ENCODE measurements at places on chromosomes 7 and 10.

GRCh38 chr10:132331601-132332432 is at the start of gene LRRC27:
Gene LRRC27, plus strand, starts transcription at chr10:132332193. Its CDS starts 1,332 bp downstream, at chr10:132333525.
- DNase-seq = peak; percentile 98

DNA sequence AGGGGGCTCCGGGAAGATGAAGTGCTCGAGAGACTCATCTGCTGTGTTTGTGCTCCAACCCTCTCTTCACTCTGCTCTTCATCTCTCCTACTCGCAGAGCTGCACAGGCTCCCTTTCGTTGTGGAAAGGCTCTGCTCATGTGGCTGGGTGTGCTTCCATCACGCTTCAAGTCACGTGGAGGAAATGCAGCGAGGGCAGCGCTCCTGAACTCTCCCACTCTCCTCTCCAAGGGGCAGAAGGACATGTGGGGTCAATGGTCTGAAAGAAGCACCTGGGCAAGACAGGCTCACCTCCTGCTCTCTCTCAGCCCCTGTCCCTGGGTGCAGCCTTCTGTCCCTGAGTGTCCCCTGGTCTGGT is 72.6 kb downstream of the USP6NL start:
- no peak for DNase-seq

DNA sequence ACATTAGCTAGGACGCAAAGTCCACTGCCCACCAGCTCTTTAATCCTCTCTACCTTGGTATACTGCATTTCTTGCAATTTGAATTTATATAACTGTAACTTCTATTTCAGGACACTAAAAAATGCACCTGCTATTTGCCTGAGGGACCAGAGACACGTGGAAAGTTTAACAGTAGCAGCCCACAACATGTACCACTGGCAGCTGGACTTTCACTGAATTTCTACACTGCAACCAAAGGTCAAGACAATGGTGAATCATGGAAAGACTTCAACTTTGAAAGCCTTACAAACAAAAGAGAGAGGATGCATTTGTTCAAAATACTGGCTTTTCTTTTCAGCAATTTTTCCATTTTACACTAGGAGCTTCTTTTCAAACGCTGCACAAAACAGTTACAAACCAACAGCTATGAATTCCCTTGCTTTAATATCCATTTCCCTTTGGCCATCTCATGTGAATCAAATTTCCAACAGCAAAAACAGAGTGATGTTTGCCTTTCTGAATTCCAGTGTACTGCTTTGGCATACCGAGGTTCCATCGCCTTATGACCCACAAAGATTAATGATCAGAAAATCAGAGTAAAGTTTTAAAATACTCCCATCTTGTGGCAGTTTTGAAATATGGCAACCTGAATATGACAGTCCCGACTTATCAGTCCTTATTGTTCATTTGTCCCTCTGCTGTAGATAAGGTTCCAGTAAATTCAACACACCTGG is 29.9 kb upstream of the HNRNPH3 start:
- peak; percentile 62 for DNase-seq

GRCh38 chr7:27730112-27730511 is 9.8 kb upstream of the TAX1BP1 start:
- DNase-seq = no peak

DNA sequence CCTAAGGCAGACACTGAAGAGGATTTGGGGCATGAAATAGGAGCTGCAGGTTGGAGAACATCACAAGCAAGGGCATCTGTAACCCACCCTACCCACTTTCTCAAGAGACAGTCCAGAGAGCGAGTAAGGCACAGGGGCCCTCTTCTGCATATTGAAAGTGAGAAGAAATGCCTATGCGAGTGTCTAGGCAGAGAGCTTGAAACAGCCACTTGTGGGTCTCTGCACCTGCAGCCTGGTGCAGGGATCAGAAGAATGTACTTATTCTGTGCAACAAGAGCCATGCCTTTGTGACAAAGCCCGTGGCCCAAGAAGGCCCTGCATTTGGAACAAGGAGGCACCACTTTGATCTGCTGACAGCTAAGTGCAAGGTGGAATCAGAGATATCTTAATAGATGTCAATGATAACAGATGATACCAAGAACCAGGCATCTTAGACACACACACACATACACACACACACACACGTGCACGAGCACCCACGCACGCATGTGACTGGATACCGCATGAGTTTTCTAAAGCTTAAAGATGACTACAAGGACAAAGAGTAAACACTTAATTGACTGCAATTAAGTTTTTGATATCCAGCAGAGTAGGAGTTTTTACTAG is 89.3 kb downstream of the NPSR1 start:
- DNase-seq = no peak

GRCh38 chr10:121616291-121616690 is 18.0 kb upstream of the FGFR2 start:
- no peak for DNase-seq

GRCh38 chr10:124508907-124509454 is 47.4 kb downstream of the LHPP start:
- DNase-seq = no peak

GRCh38 chr7:47154791-47155190 is 427.1 kb downstream of the TNS3 start:
- no peak for DNase-seq

- DNase-seq = no peak
Observed at GRCh38 chr7:16416289-16417282, 4.8 kb downstream of the CRPPA start.

DNA sequence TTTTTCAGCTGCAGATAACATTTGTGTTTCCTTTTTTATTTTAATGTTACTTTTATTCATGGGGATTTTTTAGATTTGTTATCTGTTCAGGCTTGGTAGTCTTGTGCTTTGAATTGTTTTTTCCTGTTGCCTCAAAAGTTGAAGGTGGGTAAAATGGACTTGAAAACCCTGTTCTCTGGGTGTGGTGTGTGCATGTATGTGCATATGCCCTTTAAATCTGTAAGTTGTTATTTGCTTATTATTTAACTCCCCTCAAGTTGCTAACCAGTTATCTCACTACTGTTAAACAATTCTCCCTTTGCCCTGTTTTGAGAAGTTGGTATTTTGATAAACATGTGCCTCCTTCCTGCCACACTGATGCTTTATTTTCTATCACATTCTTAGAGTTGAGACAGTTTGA is 30.6 kb downstream of the TSPAN14 start:
- DNase-seq = no peak

GRCh38 chr10:73809061-73809818 is 2.2 kb downstream of the NDST2 start:
- no peak for DNase-seq

DNA sequence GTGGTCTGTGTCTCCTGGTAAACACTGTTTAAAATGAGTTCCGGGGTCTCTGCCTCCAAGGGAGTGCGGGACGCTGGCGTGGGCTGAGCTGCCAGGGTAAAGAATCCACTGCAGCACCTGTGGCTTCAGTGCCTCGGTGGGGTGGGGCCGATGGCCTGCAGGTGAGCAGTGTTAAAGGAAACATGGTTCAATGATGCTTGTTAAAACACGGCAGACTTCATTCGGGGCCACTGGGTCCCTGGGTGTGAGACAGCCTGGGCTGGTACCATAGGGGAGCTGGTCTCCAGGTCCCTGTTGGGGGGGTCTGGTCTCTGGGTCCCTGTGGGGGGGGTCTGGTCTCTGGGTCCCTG is 24.9 kb upstream of the KNDC1 start:
- no peak for DNase-seq

GRCh38 chr7:133912916-133913697 is 214.0 kb upstream of the LRGUK start:
- no peak for DNase-seq

DNA sequence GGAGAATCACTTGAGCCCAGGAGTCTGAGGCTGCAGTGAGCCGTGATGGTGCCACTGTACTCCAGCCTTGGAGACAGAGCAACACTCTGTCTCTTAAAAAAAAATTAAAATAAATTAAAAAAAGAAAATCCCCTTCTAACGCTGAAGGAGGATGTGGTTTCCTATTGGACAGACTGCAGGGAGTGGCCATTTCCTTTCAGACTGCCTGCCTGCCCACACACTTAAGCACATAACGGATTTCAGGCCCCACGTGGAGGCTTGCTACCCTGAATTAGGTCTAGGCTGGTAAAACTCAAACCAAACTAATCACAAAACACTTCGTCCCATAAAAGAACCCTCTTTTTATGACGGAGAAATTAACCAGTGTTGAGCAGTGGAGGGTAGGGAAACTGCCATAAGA is 34.0 kb downstream of the GATA3 start:
- peak; percentile 28 for DNase-seq

DNA sequence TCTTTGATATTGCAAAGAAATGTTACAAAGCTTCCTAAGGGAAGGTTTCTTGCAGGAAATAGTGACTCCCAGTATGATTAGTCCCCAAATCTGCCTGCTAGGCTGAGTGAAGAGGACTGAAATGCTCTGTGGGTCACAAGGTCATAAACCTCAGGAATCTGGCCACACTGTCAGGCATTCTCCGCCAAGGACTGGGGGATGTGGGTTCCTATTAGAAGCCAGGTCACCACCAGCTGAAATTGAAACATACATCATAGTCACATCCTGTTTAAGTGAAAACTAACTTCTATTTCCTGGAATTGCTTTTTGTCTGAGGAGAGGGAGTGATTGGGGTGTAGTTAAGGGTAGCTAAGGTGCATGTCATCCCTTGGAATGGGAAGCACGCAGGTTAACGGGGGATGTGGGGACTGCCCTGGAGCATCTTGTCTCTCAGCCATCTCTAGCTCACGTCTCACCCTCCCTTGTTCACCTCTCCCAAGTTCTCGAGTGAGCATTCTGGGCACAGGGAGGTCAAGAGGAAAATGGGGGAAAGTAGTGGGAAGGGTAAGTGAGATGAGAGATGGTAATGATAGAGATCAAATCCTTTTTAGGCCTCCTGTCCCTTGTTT is 12.0 kb upstream of the GSAP start:
- no peak for DNase-seq

- no peak for DNase-seq
Observed at GRCh38 chr10:1432161-1432560, 305.2 kb downstream of the ADARB2 start.

DNA sequence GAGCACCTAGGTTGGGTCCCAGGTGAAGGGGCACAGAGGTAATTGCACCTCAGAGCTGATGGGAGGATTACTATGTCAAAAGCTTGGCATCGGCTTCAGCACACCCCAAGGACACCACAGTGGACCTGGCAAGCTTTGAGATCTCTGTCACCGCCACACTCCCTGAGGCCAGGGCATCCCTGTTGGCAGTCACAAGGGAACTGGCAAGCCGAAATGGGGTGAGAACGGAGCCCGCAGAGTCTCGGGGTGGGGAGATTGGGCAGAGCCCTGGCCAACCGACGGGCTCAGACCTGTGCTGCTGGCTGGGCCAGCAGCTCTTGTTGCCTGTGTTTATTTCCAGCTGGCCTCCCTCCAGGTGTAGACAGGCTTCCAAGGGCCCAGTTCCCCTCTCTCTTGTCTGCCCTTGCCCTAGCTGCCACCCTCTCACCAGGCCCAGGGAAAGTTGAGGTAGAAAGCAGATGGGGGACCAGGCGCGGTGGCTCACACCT is 2.5 kb downstream of the HSPB1 start:
- no peak for DNase-seq

Measured in NB4 (cell line).